H1 (cell line): ENCODE measurements at places on chromosomes 6 and 20. TPM values are rescaled to one million over a fixed set of nuclear protein-coding genes. Genes with fewer than 3 reads are reported as not detected.

DNA sequence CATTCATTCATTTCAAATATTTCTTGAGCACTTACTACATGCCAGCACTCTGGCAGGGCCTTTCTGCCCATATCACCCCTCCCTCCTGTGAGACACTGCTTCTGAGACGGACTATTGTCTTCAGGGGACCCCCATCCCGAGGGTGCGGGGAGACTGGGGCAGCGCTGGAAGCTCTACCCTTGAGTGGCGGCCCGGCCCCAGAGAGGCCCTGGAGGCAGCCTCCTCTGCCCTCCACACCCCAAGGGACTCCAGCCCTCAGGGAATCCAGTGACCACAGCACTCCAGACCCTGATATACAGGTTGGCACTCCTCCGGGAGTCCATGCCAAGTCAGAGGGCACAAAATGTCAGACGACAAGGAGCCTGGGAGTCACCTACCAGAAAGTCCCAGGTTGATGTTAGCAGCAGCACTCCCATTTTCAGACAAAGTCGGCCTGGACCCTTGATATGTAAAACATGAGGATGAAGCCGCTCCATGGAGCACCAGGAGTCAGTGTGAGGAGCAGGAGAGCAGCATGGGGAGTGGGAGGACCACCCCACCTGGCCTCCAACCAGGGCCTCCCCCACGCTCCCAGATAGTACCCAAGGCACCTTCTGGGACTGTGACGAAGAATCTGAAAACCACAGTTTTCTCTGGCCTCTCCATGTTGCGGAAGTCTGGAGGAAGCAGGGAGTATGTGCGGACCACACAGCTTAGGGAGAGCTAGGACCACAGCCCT, 20.7 kb downstream of the TFEB start:
- no peak for DNase-seq

GRCh38 chr6:166397849-166398248, 15.1 kb upstream of the MPC1 start:
- DNase-seq, result no peak

ARMH2 gene
- total RNA-seq, result not detected in 2 replicates

- no peak for DNase-seq
Observed at GRCh38 chr6:15254070-15254975, 8.5 kb downstream of the JARID2 start.

ARHGAP40 gene
- 0.74 and 0.86 TPM in 2 replicates for total RNA-seq

SAMD10 gene
- 3.0 and 3.8 TPM in 2 replicates for total RNA-seq

GRCh38 chr6:149503276-149503675, 18.5 kb upstream of the ZC3H12D start:
- DNase-seq, result no peak

RAD21L1 gene
- 0.26 and 0.48 TPM in 2 replicates for total RNA-seq
